HCT116 (cell line): ENCODE measurements at places on chromosomes 1 and 21. TPM values are rescaled to one million over a fixed set of nuclear protein-coding genes. Genes with fewer than 3 reads are reported as not detected.

TEX35 gene
- total RNA-seq = not detected

CRNN gene
- not detected for total RNA-seq

- no peak overlapping the region for H3K27ac ChIP-seq
- no peaks in the 10 kb centered on the region for H3K4me1 ChIP-seq
- no peaks in the 10 kb centered on the region for H3K27me3 ChIP-seq
- no peak for DNase-seq
- H3K4me3 ChIP-seq = no peak overlapping the region
These were observed 122.6 kb downstream of the TNNI3K start for GRCh38 chr1:74357756-74358155.

DNA sequence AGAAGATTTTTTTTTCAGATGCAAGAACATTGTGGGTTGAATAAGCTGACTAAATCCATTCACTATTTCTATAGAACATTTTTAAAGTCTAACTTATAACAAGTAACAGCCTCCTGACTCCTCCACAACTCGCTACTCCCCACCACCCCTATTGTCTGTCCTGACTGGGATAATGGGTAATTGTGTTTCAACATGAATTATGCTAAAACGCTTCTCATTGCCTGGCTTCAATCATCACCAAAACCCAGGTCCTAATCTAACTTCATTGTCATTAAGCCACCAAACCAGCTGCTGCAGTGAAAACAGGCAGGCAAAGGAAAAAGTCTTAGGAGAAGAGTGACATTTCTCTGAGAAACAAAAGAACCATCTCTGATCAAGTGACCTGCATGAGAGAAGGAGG lies 30.0 kb downstream of the TNR start:
- H3K36me3 ChIP-seq = no peaks in the 10 kb centered on the region
- no peaks in the 10 kb centered on the region for H3K4me1 ChIP-seq
- H3K27me3 ChIP-seq = peaks cover 57% of the 10 kb centered on the region
- no peak overlapping the region for H3K4me3 ChIP-seq

NPL gene
- total RNA-seq = 0.39 TPM

RHOU gene
- 4.0 TPM for total RNA-seq

CHI3L2 gene
- total RNA-seq = not detected

CASZ1 gene
- 7.7 TPM for total RNA-seq

GRCh38 chr1:203526130-203526529 lies 32.2 kb downstream of the OPTC start:
- DNase-seq = no peak
- H3K36me3 ChIP-seq = no peaks in the 10 kb centered on the region
- no peak overlapping the region for H3K27ac ChIP-seq
- no peak overlapping the region for H3K4me3 ChIP-seq
- no peaks in the 10 kb centered on the region for H3K4me1 ChIP-seq

FTCD gene
- 2.5 TPM for total RNA-seq

DNA sequence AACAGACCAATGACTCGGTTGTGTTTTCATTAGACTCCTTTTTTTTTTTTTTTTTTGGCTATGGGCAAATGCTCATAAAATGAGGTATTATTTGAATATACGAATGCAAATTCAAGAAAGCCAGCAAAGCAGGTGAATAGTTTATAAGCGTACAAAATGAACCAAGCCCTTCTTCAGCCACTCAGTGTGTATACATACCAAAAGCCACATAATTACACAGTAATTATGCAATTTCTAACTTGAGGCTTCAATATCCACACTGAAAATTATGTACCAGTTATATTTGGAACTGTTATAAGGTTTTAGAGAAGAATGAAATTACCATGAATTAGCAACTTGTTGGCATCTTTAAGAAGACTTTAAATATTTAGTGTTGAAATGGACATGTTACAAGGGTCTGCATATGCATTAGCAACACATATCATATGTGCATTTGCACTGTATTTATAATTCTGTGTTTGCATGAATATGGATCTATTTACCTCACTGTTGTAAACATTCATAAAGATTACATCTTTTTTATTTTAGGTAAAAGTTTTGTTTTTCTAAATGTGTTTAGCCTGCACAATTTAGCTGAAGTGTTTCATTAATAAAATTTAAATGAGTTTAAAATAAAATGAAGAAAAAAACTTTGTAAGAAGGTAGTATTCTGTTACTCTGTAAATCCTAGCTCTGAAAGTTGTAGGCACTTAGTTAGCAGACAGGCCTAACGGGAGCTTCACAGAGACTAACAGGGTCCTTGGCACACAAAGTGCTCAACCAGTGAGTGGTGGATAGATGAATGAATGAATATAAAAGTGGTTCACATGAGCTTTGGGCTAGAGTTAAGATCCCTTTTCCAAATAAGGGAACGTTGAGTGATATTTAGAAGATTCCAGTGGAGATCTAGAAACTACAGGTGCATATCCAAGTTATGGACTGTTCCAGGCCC lies 241.0 kb upstream of the NFIA start:
- 0 out of 2 replicates have a peak, but pooled peaks cover 9% of the 10 kb centered on the region for H3K27me3 ChIP-seq
- H3K36me3 ChIP-seq = no peaks in the 10 kb centered on the region
- DNase-seq = no peak
- H3K27ac ChIP-seq = no peak overlapping the region
- H3K4me1 ChIP-seq = no peaks in the 10 kb centered on the region

- H3K27me3 ChIP-seq = no peaks in the 10 kb centered on the region
- H3K4me3 ChIP-seq = no peak overlapping the region
- H3K36me3 ChIP-seq = no peaks in the 10 kb centered on the region
- peaks cover 11% of the 10 kb centered on the region for H3K4me1 ChIP-seq
- H3K27ac ChIP-seq = no peak overlapping the region
- no peak for DNase-seq
These were observed 14.1 kb upstream of the MATN1 start for GRCh38 chr1:30737357-30738039.

- no peak for DNase-seq
- no peaks in the 10 kb centered on the region for H3K4me1 ChIP-seq
- H3K36me3 ChIP-seq = no peaks in the 10 kb centered on the region
- no peak overlapping the region for H3K27ac ChIP-seq
These were observed 16.5 kb downstream of the SMAP2 start for GRCh38 chr1:40389871-40390560.

PGLYRP4 gene
- total RNA-seq = not detected

GRHL3 gene
- 1.0 TPM for total RNA-seq

GRCh38 chr1:21633141-21633755 lies 35.9 kb downstream of the RAP1GAP start:
- DNase-seq = no peak
- no peak overlapping the region for H3K4me3 ChIP-seq
- no peaks in the 10 kb centered on the region for H3K27me3 ChIP-seq
- peaks cover 20% of the 10 kb centered on the region for H3K4me1 ChIP-seq

FCGR3B gene
- not detected for total RNA-seq

DNA sequence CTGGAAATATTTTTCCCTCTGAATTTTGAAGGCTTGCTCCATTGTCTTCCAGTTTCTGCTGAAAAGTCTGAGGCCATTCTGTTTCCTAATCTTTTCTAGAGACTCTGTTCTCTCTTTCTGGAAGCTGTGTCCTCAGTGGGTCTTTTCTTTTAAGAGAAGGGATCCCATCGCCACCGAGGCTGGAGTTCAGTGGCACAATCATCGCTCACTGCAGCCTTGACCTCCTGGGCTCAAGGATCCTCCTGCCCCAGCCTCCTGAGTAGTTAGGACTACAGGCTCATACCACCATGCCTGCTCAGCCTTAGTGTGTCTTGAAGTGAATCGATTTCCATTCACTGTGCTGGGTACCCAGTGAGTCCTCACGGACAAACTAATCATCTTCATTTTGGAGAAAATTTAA lies 9.6 kb upstream of the LRP8 start:
- H3K4me1 ChIP-seq = no peaks in the 10 kb centered on the region
- H3K4me3 ChIP-seq = no peak overlapping the region

DNA sequence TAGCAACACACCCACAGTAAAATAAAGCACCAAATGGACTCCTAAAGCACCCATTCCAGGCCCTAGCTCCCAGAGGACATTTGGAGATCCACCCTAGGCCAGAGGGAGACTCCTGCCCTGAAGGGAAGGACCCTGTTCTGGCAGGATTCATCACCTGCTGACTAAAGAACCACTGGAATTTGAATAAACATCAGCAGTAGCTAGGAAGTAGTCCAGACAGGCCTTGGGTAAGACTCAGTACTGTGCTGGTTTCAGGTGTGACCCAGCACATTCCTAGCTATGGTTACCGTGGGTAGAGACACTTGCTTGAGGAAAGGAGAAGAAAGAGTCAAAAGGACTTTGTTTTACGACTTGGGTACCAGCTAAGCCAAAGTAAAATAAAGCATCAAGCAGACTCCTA lies 92.7 kb upstream of the LRRC7 start:
- no peaks in the 10 kb centered on the region for H3K4me1 ChIP-seq
- DNase-seq = no peak
- H3K27me3 ChIP-seq = peaks cover 5% of the 10 kb centered on the region; the same call in 1 of the 2 replicates
- H3K4me3 ChIP-seq = no peak overlapping the region

DNA sequence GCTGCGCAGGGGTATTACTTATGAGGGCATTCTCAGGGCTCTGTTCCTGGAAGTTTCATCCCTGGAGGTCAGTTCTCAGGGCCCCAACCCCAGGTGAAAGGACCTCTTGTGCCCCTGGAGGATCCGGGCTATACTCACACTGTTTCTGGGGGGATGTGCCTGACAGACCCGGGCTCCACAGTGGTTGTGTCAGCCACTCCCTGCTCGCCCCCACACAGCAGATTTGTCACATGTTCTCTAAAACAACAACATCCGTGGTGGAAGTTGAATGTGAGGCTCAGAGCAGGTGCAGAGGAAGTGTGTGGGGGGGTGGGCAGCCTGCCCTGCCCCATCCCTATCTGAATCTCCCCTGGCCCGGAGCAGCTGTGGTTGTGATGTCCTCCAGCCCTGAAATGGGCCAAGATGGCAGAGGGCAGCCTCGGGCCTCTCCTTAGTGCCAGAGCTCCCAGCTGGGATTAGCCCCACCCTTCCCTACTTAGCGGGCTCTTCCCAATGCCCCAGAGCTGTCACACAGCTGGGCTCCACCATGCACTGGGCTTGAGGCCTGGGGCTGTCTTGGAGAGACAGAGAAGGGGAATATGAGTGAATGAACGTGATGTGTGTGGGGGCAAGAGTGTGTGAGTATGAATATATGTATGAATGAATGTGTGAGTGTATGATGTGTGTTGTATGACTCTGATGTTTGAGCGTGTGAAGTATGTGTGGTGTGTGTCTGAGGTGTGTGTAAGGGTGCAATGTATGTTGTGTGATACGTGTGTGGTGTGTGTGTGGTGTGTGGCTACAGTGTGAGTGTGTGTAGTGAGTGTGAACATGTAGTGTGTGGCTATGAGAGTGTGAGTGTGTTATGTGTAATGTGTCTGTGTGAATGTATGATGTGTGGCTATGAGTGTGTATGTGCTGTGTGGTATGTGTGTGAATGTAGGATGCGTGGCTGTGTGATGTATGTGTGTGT lies 1.5 kb upstream of the FCMR start:
- no peak overlapping the region for H3K27ac ChIP-seq
- no peaks in the 10 kb centered on the region for H3K36me3 ChIP-seq

MSH4 gene
- total RNA-seq = 1.7 TPM

GRCh38 chr1:56409112-56409691 lies 170.2 kb downstream of the PLPP3 start:
- no peaks in the 10 kb centered on the region for H3K36me3 ChIP-seq
- H3K4me3 ChIP-seq = no peak overlapping the region
- H3K27ac ChIP-seq = no peak overlapping the region
- H3K27me3 ChIP-seq = no peaks in the 10 kb centered on the region

DNA sequence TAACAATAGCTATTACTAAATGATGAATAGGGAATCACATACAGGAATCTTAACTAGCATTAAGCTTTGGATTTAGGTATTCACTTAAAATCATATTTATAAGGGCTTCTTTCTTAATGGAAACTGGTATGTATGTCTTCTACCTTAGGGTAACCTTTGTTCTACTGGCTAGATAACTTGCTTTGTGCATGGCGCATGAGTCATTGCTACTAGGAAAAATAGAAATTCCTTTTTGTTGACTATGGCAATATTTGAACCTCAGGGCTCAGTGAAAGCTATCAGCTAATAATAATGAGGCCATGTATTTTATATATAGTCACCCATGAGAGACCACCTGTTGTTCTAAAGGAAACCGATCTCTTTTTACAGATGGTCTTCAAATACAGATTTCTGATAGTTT lies 72.5 kb downstream of the RPS6KC1 start:
- peaks cover 60% of the 10 kb centered on the region for H3K4me1 ChIP-seq
- no peaks in the 10 kb centered on the region for H3K27me3 ChIP-seq

- H3K4me1 ChIP-seq = no peaks in the 10 kb centered on the region; the same call in 1 of the 2 replicates
- no peak overlapping the region for H3K27ac ChIP-seq
- no peak for DNase-seq
- no peaks in the 10 kb centered on the region for H3K36me3 ChIP-seq
These were observed 24.5 kb upstream of the CCN1 start for GRCh38 chr1:85555867-85556573.

GRCh38 chr1:211323156-211324063 lies 3.2 kb upstream of the TRAF5 start:
- no peaks in the 10 kb centered on the region for H3K36me3 ChIP-seq
- H3K27ac ChIP-seq = no peak overlapping the region
- no peak for DNase-seq
- H3K27me3 ChIP-seq = no peaks in the 10 kb centered on the region

DNA sequence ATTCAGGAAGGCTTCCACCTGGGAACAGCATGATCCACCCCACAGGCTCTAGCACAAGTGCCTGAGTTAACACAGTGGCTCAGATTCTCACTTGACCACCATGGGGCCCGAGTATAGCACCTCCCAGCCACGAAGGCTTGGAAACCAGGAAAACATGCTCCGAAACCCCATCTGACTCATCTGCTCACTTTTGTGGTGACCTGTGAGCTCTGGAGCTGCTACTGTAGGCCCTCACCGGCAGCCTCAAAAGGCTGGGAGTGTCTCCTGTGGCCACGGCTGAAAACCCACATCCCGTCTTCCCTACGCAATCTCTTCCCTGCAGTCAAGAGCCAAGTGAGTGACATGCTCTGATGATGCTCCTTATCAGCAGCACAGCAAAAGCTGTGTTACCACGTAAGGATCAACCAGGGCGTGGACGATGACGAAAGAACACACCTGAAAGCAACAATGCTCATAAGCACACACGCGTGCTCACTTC lies 81.4 kb downstream of the TGFBR3 start:
- H3K36me3 ChIP-seq = no peaks in the 10 kb centered on the region
- H3K27ac ChIP-seq = 0 out of 2 replicates have a peak overlapping the region, but pooled peaks have one; percentile 3
- peak overlapping the region; percentile 37 for H3K4me3 ChIP-seq

DNA sequence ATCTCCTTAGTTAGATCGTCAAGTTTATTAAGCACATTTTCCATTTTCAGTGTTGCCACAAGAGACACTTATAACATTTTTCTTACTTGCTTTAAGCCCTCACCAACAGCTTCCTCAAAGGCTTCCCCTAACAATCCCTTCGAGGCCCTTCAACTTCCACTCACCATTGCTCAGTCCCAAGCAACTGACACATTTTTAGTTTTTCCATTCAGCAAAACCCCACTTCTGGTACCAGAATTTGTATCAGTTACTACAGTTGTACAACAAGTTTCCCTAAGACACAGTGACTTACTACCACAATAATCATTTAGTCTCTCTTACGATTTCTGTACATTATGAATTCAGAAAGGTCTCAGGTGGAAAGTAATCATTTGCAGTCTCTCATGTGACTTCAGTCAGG lies 276.8 kb upstream of the PKN2 start:
- no peaks in the 10 kb centered on the region for H3K36me3 ChIP-seq
- H3K27ac ChIP-seq = no peak overlapping the region
- H3K4me3 ChIP-seq = no peak overlapping the region
- no peaks in the 10 kb centered on the region for H3K4me1 ChIP-seq

- H3K4me1 ChIP-seq = peaks cover 2% of the 10 kb centered on the region; the same call in 1 of the 2 replicates
- no peaks in the 10 kb centered on the region for H3K27me3 ChIP-seq
These were observed 30.8 kb downstream of the DUSP10 start for GRCh38 chr1:221711063-221711577.

GRCh38 chr21:35191754-35192153 lies 142.7 kb upstream of the RUNX1 start:
- no peak overlapping the region for H3K4me3 ChIP-seq
- H3K27me3 ChIP-seq = 0 out of 2 replicates have a peak, but pooled peaks cover 3% of the 10 kb centered on the region
- no peak for DNase-seq

GLMN gene
- 10.9 TPM for total RNA-seq

NCMAP gene
- 0.84 TPM for total RNA-seq
